AG08395 (cell line): ENCODE measurements at places on chromosomes 13 and 19.

- no peak for DNase-seq
These were observed 94.1 kb downstream of the RNASEH2B start for GRCh38 chr13:51003642-51004041.

DNA sequence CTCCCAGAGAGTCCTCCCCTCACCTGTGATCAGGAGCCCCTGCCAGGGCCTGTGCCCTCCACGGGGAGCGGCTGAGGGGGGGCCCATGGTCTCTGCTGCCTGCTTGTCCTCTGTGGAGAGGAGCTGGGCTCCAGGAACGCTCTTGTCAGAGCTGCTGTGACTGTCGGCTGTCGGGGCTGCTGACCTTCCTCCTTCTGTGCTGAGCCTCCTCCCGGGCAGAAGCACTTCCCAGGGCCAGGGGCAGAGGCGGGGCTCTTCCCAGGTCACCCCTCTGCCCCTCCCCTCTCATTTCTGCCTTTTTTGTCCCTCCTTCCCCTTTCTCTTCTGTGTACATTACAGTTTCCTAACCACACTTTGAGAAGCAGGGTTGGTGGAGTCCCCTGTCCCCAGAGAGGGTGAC is at the start of gene CEACAM4:
CEACAM4 (minus strand) TSS at position 198 of the 400 bp plus-strand sequence; CDS start at position 87, 111 bp downstream.
- no peak for DNase-seq

DNA sequence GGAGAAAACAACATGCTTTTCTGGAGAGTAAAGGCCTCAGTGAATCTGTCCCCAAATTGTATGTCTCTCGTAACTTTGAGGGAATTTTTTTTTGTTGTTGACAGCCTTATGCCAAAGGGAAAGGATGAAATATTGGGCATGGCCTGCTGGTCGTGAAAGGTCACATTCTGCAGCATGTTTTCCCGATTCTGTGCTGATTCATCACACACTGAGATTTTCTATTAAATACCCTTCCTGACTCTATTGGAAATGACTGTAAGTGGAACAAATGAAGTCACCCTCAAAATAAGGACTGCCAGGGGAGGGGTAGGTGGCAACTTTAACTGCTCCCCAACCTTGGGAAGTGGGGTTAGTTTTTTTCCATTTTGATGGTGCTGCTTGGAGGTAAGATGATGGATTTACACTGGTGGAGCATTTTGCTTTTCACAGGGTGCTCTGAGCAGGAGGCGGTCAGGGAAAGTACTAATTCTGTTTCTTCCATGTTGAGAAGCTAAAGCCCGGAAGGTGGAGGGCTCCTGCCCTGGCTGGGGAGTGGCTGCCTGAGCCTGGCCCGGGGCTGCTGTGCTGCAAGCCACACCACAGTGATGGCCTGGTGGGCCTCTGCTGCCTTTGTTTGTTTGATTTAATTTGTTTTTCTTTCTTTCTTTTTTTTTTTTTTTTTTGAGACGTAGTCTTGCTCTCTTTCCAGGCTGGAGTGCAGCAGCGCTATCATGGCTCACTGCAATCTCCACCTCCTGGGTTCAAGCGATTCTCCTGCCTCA is 116.8 kb upstream of the SPATA13 start:
- no peak for DNase-seq

GRCh38 chr13:106090001-106090400 is 445.5 kb downstream of the EFNB2 start:
- DNase-seq = no peak

GRCh38 chr13:98350746-98351330 is 173.8 kb upstream of the RNF113B start:
- DNase-seq = no peak

GRCh38 chr13:95441326-95441725 is 111.2 kb upstream of the CLDN10 start:
- DNase-seq = no peak

GRCh38 chr13:48891586-48891985 is 84.1 kb upstream of the FNDC3A start:
- DNase-seq = peak; percentile 20

- peak; percentile 67 for DNase-seq
These were observed 10.0 kb downstream of the ATP7B start for GRCh38 chr13:52001120-52001731.

DNA sequence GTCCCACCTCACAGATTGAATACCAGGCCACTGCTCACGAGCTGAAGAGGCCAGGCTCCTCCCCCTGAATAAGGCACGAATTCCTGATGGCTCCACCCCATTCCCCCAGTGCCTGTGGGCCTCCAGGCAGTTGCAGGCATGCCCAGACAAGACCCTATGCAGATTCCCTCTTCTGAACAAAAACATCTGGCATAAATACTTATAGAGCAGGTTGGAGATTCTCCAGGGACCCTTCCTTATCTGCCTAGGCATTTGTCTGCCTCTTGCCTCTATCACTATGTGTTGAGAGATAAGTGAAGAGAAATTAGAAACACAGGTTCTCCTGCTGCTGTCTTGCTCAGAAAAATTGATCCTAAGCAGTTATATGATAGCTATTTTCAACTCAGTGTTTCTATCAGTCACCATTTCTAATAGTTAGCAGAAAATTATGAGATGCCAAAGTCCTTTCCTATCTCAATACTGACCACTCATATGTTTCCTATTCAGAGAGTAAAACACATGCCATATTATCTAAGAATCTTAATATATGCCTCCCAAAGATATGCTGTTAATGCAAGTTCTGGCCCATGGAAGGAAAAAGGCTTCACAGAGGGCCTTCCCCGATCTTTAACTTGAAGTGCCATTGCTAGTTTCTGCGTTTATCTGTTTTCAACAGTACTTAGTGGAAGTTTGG is 364.0 kb downstream of the KCTD12 start:
- no peak for DNase-seq

- no peak for DNase-seq
These were observed 13.1 kb downstream of the AP2A1 start for GRCh38 chr19:49779731-49780555.

DNA sequence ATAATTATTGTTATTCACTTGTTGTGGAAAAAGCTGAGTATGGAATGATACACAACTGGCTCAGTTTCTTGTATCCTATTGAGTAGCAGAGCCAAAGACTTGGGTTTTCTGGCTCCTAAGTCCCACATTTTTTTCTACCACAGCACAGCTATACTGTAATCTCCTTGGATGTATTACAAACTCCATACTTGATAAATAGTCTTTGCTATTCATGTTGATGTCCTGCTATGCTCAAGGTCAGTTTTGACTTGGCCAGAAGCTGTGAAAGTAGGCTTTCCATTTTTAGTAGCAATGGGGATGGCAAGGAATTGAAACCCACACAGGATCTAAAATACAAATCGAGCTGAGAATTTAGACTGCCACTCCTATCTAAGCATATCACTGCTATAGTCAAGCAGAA is 79.1 kb downstream of the B3GLCT start:
- DNase-seq = no peak

- DNase-seq = peak; percentile 52
These were observed 31.9 kb downstream of the ATP4B start for GRCh38 chr13:113625965-113626721.

DNA sequence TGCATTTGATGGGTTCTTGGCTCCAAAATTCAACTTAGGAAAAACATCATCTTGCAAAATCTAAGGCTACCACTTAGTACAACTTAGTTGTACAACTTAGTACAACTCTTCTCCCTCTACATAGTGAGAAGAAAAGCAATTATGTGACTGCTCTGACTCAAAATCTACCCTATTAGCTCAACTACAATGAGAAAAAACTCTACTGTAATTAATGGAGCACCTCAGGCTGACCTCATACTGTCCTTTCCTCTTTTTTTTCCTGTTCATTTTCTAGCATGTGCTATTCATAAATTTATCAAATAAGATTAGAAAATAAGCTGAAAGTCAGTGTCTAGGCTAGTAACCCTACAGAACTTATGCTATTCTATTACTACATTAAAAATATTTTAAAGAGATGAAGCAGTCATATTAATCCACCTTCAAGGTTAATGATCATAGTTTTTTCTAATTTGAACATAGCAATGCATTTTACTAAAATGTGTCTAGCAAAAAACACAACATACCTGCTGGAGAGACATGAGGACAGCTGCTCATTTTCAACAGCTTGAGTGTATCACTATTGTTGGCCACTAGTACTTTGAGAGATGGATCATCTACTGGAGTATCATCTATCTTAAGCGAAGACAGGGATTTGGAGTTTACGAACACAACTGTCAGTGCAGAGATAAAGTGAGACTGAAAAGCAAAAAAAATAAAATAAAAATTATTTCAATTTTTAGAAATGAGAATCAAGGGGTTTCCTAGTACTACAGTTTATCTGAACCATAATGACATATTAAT is 11.9 kb downstream of the FBXL3 start:
- DNase-seq = no peak

GRCh38 chr13:71274923-71275608 is 591.9 kb downstream of the DACH1 start:
- DNase-seq = no peak

- no peak for DNase-seq
These were observed 23.3 kb upstream of the C13orf46 start for GRCh38 chr13:113996912-113997745.

GRCh38 chr19:17441241-17442021 is 7.0 kb downstream of the TMEM221 start:
- DNase-seq = peak; percentile 40

- DNase-seq = no peak
These were observed 684.7 kb upstream of the SLITRK5 start for GRCh38 chr13:86986448-86986847.

DNA sequence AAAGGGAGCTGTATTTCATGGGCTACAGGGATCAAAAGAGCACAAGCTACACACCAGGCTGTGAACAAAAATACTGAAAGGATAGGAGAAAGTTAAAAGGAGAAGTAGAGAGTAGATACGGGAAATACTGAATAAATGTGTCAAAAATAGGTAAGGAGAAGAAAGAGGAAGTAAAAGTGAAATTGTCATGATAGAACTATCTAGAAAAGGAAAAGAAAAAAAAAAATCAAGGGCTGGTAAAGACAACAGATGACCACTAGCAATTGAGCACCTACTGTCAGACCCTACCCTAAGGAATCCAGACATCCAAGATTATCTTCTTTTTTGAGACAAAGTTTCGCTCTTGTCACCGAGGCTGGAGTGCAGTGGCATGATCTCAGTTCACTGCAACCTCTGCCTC is 4.8 kb downstream of the RUBCNL start:
- DNase-seq = no peak

DNA sequence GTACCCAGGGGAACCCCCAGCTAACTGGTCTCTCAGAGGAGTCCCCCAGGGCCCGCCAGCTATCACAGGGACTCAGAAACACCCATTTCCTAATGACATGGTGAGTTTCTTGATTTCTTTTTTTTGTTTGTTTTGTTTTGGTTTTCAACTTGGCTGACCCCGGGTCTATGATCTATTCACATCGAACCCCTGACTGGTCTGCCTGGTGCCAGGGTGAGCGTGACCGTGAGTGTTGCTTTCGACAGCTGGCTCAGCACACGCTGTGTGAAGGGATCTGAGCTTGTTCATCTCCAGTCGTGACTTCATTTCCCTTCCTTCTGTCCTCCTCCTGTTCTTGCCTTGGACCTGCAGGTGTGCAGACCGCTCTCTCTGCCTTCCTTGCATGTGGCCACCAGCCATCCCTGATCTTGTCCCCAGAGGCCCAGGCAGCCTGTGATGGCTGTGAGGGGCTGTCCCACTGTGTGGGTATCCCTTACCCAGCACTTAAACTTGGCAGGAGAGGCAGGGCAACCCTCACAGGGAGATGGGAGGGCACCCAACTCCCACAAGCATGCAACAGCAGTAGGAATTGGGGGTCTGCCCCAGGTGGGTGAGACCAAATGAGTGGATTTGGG is 26.2 kb downstream of the TMEM161A start:
- no peak for DNase-seq

GRCh38 chr13:99293178-99293577 is 14.0 kb downstream of the GPR183 start:
- no peak for DNase-seq

GRCh38 chr19:39727070-39727800 is 10.6 kb downstream of the CLC start:
- no peak for DNase-seq

- DNase-seq = no peak
These were observed 11.1 kb upstream of the ATP12A start for GRCh38 chr13:24668955-24669582.
